ENCODE measurements at places on chromosomes 7 and 10.

DNA sequence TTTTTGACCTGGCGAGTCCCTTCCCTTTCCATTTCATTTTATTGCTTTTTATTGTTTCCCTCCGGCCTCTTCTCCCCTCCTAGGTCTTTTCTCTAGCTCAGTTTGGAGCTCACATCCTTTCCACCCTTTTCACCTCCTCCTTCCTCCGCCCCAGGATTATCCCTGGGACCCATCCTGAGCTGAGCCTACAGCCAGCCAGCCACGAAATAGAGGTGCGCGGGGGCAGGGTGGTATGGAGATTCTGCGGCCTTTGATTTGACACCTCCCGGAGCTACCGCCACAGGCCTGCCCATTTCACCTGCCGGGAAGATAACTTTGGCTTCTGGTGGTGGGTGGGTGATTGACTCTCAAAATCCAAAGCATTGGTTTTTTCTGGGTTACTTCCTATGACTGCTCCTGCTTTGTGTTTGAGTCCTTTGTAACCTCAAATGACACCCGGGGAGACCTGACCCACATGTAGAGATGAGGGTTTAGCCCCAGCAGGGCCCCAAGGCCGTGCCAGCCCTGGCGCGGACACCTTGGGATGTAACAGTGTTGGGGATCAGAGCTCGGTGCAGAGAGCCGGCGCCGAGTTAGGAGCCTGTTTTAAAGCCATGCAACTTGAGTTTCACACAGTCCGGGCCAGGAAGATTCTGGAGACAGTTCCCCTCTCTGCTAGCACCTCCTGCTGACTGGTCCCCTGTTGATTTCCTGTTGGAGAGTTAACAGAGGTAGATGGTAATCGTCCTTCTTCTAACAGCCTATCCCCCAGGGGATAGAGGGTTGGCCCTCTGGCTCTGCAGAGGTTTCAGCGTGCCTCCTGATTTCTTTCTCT is 1.5 kb downstream of the DUSP5 start:
- DNase-seq, result no peak

DNA sequence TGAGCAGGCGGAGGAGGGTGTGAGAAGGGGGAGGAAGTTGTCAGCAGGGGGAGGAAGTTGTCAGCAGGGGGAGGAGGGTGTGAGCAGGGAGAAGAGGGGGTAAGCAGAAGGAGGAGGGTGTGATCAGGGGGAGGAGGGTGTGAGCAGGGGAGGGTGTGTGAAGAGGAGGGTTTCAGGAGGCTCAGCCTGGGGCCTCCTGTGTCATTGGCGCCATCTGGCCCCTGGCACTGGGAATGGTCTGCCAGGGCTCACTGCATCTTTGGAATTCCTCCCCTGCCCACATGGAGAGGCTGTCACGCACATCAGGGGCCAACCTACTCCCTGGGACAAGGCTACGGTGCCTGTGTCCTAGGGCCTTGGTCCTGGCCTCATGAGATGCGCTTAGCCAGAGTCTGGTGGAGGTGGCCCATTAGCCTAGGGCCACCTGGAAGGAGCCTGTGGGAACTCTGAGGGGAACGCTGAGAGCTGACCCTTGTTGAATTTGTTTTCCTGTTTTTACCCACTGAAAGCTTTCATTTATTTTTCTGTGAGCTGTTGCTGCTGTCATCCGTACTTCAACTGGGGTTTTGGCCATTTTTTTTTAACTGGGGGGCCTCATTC is 18.0 kb downstream of the CAMK2B start:
- DNase-seq, result no peak

GRCh38 chr7:77528368-77528767 is 8.7 kb upstream of the PTPN12 start:
- no peak for DNase-seq

GRCh38 chr7:780081-780480 is 52.2 kb upstream of the SUN1 start:
- DNase-seq, result no peak

DNA sequence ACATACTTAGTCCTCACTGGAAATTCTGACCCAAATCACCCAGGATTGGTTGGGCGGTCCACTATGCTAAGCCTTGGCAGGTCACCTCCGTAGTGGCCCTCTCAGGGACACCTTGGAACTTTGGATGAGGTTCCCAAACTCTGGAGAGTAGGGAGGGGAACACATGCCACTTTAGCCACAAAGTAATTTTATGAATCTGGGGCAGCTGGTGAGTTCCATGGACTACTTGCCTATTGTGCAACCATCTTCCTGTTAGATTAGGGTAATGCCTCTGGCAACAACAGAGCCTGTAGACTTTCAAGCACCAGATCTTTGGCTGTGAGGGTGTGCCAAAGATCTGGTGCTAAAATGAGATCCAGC is 77.7 kb downstream of the ITGB8 start:
- no peak for DNase-seq

GRCh38 chr7:101633511-101633910 is 4.4 kb upstream of the MYL10 start:
- DNase-seq, result no peak

All from forelimb muscle (tissue), 1 donor.